ENCODE measurements at places on chromosomes 2 and 18. TPM values are rescaled to one million over a fixed set of nuclear protein-coding genes. Genes with fewer than 3 reads are reported as not detected.
A peak's percentile ranks its signal among the peaks of the same experiment; 100 is the strongest.

GRCh38 chr2:102069311-102069974 is 73.1 kb upstream of the IL1R1 start:
- no peak for DNase-seq

DNA sequence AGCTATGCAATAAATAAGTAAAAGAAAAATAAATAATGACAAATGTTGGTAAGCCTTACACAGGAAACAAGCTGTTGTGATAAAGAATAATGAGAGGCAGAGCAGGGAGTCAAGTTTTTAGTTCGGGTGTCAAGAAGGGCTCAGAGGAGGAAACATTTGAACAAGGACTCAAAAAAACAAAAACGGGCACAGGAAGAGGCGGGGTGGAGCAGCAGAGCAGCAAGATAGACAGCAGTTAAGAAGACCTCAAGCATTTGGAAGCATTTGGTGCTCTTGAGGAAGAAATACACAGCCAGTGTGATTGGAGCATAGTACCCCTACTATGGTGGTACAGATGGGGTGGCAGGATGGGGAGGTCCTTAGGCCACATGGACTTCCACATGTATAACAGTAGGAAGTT is 2.8 kb downstream of the TMEM169 start:
- peak; percentile 37 for DNase-seq

DNA sequence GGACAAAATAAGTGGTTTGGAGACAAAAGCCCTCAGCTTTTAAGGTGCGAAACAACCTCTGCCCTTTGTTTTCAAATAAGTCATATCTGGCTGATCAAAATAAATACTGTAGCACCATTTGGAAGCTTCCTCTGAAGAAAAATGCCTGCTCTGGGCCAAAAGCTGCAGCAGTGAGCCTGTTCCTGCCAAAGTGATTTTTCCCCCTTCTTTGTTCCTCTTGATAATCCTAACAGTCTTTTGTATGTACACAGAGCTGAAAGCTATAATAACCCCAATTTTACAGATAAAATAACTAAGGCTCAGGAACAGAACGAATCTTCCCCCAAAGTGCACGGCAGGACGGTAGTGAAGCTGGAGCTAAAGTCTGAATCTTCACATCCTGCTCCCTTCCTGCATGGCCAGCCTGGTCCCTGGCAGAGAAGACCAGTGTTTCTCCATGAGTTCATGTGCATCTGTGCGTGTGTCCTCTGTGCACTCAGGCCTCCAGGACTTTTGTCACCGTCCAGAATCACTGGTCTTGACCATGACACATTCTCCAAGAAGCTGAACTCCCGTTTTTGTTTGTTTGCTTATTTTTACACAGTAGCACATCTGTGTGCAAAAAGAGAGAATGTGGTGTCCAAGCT is 2114.1 kb upstream of the PIK3C3 start:
- no peak for DNase-seq

DNA sequence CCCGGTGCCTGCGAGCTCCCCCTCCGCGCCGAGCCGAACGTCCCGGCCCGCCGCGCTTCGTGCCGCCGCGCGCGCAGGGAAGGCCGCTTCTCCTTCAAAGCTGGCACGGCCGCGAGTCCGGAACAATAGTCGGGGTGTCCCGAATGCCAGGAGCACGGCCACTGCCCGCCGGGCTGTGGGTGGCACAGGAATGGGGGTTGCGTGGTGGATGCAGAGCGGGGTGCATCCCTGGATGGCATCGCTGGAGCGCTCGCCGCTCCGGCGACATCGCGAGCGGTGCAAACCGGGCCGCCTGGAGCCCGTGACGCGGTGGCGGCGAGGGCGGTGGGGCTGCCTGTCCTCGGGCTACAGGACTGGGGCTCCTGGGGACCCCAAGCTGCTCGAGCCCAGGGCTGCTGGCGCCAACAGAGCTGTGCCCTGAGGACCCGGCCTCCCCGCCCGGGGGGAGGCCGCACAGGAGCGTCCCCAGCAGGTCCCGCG is 1.1 kb upstream of the SATB2 start:
- peak; percentile 35 for DNase-seq

GRCh38 chr18:52553441-52553840 is 213.4 kb downstream of the DCC start:
- no peak for DNase-seq

DNA sequence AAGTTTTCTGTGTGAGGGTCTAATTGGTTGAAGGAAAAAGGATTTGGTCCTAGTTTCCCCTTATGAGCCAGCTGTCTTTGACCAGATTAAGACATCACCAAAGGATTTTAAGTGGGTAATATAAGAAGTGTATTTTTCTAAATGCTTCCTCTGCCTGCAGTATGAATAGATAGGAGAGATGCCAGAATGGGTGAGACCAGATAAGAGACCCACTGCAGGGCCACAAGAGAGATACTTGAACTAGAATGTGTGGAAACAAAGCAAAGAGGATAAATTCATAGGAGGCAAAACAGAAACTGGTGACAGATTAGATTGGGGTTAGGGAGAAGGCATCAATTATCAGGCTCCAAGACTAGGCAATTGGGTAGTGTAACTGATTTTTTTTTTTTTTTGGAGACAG is 1.1 kb upstream of the HDHD2 start:
- no peak for DNase-seq

GRCh38 chr2:159904127-159904958 is 106.3 kb upstream of the CD302 start:
- DNase-seq: peak; percentile 88

DNA sequence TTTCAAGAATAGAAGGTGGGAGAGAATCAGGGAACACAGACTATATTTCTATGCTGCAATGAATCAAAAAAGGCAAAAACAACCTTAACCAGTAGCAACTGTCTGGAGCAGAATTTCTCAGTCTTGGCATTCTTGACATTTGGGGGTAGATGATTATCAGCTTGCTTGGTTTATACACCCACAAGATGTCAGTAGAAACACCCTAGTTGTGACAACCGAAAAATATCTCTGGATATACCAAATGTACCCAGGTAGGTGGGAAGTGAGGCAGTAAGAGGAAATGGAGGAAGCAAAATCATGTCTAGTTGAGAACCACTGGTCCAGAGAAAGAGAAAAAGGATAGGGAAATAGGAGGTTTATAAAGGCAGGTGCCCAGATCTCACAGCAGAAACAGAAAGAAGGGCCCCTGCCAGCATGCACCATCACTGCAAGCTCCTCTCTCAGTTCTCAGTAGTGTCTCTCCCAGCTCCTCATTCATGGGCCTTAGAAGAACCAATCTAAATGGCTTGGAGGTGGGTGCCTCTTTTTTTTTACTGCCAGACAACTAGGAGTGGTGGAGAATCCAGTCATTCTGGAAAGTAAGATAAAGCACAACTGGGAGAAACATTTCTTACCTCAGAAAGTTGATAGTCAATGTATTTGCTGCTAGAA is 50.4 kb downstream of the MBD2 start:
- peak; percentile 26 for DNase-seq

- no peak for DNase-seq
Measured at GRCh38 chr18:9969247-9969646, 55.4 kb downstream of the VAPA start.

- no peak for DNase-seq
Measured at GRCh38 chr2:69546646-69547045, 96.9 kb downstream of the AAK1 start.

DNA sequence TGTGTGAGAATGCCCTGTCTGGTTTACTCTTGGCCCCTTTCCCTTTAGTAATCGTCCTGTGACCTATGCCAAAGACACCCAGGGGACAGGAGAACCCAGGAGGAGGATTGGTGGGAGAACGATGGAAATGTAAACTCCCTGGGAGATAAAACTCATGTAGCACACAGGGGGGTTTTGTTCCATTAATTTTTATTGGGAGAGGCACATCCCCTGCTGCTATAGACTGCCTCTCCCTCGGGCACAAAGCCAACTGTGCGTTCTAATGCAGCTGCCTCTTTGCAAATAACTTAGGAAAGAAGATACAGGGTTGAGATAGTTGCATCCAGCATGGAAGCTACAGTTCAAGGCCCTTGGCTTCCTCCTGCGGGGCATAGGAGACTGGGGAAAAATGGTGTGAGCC is 489.6 kb downstream of the SLC4A3 start:
- no peak for DNase-seq

DNA sequence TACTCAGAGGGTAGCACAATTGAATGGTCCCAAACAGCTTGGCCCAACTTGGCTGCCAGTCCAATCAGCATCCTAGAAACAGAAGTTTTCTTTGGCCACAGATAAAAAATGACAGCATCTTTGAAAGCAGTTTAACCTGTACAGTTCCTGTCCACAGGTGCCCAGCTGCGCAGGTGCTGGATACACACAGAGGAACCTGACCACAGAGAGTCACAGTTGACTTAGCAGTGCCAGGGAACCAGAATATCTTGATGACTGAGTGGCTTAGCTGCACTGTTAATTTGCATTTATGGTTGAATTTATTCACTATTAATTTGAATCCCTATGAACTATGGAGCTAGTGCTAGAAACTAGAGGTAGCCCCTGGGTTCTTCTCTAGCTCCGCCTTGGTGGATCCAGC is 93.7 kb downstream of the TPGS2 start:
- no peak for DNase-seq

GRCh38 chr2:205681401-205682238 is 681 bp upstream of the NRP2 start:
- DNase-seq: no peak

GRCh38 chr2:20618886-20619521 is 31.9 kb downstream of the HS1BP3 start:
- no peak for DNase-seq

DNA sequence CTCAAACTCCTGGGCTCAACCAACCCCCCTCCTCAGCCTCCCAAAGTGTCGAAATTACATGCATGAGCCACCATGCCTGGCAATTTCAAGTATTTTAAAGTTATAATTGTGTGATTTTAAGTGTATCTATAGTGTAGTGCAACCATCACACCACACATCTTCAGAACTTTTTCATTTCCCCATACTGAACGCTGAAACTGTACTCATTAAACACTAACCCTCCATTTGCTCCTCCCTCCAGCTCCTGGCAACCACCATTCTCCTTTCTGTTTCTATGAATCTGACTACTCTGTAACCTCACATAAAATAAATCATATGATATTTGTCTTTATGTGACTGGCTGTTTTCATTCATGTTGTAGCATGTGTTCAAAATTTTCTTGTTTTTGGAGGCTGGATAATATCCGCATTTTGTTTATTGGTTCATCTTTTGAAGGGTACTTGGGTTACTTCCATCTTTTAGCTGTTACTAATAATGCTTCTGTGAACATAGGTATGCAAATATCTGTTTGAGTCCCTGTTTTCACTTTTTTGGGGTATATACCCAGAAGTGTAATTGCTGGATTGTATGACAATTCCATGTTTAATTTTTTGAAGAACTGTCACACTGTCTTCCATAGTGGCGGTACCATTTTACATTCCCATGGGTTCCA is 188.2 kb downstream of the PLCL1 start:
- DNase-seq: no peak

GRCh38 chr2:47905386-47906156 is 727 bp downstream of the FBXO11 start:
- DNase-seq: peak; percentile 68

DNA sequence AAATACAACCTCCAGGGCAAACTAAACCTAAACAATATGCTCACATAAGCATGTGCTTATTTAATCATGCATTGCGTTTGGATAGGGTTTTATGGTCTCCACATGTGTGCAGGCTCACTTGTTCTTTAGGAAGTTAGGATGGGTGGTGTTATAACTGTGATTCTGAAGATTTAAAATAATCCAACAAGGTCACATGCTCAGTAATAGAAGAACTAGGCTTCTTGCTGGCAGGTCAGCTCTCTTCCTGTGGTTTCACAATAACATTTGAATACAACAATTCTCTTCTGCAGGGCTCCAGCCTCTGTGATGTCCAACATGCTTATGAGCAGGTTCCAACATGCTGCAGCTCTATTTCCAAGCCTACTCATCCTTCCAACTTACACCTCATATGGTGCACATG is 84.0 kb downstream of the MYL12B start:
- no peak for DNase-seq

- DNase-seq: no peak
Measured at GRCh38 chr2:201996679-201997314, 36.9 kb upstream of the FZD7 start.

DNA sequence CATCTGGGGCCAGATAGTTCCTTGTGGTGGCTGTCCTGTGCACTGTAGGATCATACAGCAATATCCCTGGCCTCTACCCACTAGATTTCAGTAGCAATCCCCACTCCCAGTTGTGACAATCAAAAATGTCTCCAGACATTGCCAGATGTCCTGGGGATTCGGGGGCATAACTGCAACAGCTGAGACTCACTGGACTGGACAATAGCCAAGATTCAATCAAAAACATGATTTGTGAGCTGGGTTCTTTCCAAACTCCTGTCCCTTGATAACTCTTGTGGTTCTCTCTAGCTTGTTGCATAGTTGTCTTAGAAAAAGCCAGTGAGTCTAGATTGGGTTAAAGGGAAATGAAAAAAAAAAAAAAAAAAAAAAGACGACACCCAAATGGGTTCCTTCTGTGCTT is 293.4 kb downstream of the CELF4 start:
- DNase-seq: no peak

DNA sequence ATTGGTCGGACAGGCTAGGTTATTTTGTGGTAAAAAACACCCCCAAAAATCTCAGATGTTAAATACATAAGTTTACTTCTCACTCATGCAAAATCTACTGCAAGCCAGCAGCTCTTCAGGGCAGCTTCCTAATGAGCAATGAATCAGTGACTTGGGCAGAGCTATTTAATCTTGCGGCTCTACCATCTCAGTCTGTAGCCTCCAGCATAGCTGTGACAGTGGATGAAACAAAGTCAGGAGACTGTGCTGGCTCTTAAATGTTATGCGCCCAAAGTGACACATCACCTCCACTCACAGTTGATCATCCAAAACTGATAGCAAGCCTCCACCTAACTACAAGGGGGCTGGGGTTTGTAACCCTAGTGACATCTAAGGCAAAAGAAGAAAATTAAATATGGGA is 571.9 kb downstream of the METTL4 start:
- no peak for DNase-seq

DNA sequence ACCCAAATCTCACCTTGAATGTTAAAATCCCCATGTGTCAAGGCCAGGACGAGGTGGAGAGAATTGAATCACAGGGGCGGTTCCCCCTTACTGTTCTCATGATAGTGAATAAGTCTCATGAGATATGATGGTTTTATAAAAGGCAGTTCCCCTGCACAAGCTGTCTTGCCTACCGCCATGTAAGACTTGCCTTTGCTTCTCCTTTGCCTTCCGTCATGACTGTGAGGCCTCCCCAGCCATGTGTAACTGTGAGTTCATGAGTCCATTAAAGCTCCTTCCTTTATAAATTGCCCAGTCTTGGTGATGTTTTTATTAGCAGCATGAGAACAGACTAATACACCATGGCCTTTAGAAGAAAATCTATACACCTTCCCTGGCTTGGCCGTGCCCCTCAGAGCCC is 7.4 kb upstream of the MBP start:
- DNase-seq: no peak

GRCh38 chr18:68638613-68639012 is 76.3 kb downstream of the TMX3 start:
- DNase-seq: no peak

- no peak for DNase-seq
Measured at GRCh38 chr2:170571612-170572011, 143.5 kb upstream of the SP5 start.

Gene CDCA7
- 59.9 TPM for total RNA-seq

Gene KLHL30
- not detected for total RNA-seq

Gene NR4A2
- 9.3 TPM for total RNA-seq

Gene RNF25
- 15.6 TPM for total RNA-seq

Gene GKN1
- total RNA-seq: not detected

Gene PRKAG3
- total RNA-seq: not detected

Gene MAP2
- 0.07 TPM for total RNA-seq

Gene MAP3K19
- total RNA-seq: not detected

Gene RAB27B
- total RNA-seq: 0.31 TPM

Gene HAAO
- total RNA-seq: 0.17 TPM

Gene DDX18
- total RNA-seq: 124 TPM

Gene DCC
- not detected for total RNA-seq

Gene PCARE
- not detected for total RNA-seq

Gene OTOS
- total RNA-seq: not detected
